ENCODE measurements at places on chromosomes 2 and 18.
A peak's percentile ranks its signal among the peaks of the same experiment; 100 is the strongest.

DNA sequence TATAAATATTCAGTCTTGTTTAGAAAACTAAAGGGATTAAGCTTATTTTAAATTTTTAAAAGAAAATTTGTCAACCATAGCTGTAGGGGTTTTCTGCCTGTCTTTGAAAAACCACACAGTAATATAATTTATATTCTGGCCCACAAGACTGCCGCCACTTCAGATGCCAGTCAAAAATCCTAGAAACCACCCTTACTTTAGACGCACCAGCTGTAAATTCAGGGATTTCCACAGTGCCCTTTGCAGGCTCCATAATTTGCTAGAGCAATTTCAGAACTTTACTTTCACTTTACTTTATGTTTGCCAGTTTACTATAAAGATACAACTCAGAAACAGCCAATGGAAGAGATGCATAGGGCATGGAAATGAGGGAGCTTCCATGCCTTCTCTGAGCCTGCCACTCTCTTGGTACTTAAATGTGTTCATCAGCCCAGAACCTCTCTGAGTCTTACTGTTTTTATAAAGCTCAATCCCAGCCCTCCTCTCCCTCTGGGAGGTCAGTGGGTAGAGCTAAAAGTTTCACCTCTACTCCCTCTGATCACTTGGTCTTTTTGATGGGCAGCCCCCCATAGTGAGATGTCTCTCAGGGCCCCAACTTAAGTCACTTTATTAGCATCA is 63.3 kb downstream of the KYNU start:
- no peak for DNase-seq

- no peak for DNase-seq
These were observed 328.5 kb upstream of the KLHL14 start for GRCh38 chr18:33101316-33101715.

- DNase-seq = no peak
These were observed 35.3 kb upstream of the FAM98A start for GRCh38 chr2:33634261-33634910.

DNA sequence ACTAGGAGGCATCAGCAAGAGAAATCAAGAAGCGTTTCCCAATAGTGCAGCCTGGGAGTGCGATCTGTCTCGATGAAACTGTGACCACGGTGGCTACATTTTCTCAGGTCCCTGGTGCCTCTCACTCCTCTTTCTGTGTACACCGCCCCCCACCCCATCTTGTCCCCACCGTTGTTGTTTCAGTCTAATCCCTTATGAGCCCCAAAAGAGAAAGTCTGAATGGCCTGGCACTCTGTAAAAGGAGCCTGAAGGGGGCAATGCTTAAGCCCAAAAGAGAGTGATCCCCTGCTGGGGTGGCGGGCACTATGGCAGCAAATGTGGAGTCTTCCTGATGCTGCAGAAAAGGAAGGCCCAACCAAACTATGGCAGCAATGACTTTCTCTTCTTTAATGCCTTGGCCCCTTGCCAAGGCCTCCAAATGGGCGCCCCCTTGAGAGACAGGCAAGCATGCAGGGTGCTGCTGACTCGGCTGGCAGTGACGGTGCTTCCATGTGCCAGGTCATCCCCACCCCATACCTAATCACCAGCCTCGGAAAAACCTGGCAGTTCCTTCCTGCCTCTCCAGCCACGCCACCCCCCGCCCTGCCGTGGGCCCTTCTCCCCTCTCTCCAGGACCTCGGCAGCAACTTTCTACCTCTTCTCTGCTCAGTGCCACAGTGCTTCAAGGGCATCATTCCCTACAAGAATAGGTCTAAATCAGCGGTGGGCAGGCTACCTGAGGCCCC is 123.0 kb downstream of the CYP26B1 start:
- peak; percentile 4 for DNase-seq
